ENCODE measurements at places on chromosomes 11 and 22.

GRCh38 chr22:29456211-29456671 lies 17.9 kb downstream of the RFPL1 start:
- no peak for DNase-seq

DNA sequence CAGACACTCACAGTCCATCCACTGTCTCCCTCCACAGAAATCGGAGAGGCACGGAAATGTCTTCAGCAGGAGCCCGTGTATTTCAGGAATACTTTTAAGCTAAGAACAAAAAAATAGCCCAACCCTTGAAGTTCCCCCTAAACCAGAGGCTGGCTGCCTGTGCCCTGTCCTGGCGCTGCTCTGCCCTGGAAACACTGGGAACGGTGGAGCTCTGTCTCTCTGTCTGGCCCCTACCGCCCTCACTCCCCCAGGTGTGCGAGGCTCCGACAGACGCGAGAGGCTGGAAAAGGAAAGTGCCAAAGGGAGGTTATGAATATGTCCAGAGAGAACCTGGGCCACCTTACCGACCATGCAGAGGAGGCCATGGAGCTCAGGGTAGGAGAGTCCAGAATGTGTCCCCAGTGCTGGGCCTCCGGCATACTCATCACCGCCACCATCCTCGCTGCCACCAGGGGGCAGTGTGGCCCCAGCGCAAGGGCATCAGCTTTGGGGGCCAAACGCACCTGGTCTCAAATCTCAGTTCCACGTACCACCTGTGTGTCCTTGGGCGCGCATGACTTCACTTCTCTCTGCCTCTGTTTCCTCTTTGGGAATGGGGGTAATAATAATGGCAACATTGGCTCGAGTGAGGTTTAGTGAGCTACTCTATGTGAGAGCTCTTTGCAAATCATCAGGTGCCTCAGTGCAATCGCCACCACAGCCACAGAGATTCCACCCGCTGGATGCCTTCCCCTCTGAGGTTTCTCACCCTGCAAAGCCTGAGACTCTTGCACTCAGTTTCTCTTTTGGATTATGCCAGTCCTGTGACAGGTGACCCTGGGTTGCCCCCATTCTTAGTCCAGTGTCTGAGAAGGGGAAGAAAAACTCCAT lies 10.4 kb upstream of the SLCO2B1 start:
- DNase-seq: peak; percentile 82

DNA sequence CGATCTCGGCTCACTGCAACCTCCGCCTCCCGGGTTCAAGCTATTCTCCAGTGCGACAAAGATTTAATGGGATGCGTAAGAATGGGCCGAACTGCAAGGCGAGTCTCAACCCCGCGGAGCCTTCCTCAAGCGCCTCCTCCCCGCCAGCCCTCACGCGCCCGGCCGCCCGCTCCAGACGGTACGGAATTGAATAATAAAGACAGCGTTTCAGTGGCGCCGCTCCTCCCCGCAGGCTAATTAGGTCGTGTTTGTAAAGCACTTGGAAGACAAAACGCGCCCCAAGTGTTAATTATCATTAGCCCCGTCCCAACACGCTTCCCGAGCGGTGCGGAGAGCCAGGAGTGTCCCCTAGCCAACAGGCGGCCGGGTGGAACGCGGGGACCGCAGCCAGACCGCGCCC lies 192.0 kb downstream of the BUD13 start:
- no peak for DNase-seq

GRCh38 chr11:47992959-47993820 lies 12.8 kb downstream of the PTPRJ start:
- no peak for DNase-seq

DNA sequence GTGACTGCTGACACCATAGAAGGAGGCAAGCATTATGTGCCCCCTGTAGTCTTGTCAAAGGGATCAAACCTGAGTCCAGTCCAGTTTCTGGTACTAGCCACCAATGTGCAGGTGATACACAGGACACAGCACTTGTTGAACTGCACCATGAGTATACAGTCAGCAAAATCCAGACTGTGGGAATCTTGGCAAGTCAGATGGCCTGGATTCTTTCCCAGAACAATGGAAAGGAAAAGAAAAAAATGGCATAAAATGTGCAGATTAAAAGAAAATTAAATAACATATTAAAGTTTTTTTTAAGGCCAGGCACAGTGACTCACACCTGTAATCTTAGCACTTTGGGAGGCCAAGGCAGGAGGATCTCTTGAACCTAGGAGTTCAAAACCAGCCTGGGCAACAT lies 16.8 kb downstream of the CRY2 start:
- no peak for DNase-seq

GRCh38 chr22:29060251-29060869 lies 1.3 kb downstream of the C22orf31 start:
- DNase-seq: no peak

DNA sequence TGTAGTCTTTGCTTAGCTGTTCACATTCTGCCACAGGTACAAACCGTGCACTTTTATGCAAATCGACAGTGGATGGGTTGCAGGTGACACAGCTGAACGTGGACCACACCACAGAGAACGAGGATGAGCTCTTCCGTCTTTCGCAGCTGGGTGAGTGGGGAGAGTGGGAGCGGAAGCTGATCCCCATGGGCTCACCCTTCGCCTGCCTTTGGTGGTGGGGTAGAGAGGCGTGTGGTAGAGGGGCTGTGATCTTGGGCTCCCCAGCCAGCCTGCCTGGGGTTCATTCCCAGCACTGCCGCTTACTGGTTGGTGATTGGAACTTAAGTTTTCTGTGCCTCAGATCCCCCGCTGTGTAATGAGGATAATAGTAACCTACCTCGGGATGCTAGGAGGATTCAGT lies 19.1 kb downstream of the TAB1 start:
- no peak for DNase-seq

- no peak for DNase-seq
Measured at GRCh38 chr11:71284525-71285092, 32.2 kb upstream of the SHANK2 start.

DNA sequence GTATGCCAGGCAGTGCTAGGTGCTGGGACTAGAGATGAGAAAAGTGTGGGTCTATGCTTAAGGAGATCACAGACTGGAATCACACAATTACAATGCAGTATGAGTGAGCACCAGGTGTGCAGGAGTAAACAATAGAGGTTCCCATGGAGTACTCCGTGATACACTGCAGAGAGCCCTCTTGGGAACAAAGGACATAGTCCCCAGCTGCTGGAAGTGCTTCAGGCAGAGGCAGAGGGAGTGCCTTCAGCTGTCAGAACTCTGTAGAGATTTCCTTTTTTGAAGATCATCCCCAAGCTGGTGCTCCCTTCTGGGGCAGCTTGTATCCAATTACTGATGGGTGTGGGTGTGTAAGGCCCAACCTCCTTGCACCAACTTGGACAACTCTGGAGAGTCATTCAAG lies 143.5 kb upstream of the PLET1 start:
- no peak for DNase-seq

DNA sequence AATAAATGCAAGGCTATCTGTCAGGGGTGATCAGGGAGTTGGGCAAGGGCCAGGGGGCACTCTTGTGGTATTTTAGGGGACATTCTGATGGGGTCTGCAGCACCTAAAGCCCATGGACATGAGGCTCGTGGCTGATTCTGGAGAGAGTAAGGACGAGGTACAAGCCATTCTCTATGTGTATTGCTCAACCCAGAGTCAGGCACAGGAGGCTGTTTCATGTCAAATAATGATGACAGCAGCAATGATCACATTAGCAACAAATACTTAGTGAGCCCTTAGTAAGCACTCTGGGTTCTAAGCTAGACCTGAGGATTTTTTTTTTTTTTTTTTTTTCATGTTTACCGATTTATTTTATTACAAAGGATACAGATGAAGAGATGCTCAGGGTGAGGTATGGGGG lies 83.5 kb upstream of the THY1 start:
- DNase-seq: no peak

GRCh38 chr11:45489281-45489905 lies 176.0 kb downstream of the CHST1 start:
- DNase-seq: no peak

- no peak for DNase-seq
Measured at GRCh38 chr11:76617553-76618265, 52.8 kb downstream of the LRRC32 start.

- no peak for DNase-seq
Measured at GRCh38 chr11:77726524-77726923, 88.9 kb upstream of the CLNS1A start.

- DNase-seq: no peak
Measured at GRCh38 chr11:9206496-9206895, 58.7 kb downstream of the DENND5A start.

DNA sequence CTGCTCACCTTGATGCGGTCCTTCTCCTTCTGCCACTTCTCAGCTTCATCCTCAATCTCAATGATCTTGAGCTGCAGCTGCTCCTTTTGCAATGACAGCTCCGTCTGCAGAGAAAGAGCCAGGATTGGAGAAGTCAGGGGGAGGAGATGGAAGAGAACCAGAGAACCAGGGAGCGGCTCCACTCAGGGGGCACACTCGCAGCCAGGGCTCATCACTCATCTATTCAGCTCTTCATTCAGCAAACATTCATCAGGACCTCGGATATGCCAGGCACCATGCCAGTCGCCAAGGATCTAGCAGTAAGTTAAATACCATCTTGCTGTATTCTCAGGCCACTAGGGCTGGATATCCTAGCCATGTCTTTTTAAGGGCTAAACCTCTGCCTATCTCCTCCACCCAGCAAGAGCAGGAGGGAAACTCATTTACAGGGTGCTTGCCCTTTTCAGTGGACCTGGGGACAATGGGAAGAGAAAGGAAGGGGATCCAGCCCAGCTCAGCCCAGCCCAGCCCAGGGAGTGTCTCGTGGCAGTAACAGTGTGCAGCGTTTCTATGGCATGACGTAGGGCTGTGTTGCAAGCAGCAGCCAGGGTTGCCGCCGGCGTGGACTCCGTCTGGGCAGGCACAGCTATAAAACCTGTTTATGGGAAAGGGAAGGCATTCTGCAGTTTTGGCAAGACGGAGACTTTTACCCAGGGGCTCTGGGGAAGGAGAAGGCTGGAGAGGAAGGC lies 9.4 kb downstream of the TRIM29 start:
- DNase-seq: peak; percentile 26

GRCh38 chr11:95284057-95285052 lies 53.4 kb upstream of the SESN3 start:
- no peak for DNase-seq

- DNase-seq: no peak
Measured at GRCh38 chr11:60085909-60086308, 2.6 kb upstream of the MS4A2 start.

- peak; percentile 76 for DNase-seq
Measured at GRCh38 chr22:31630331-31631329, 31.4 kb downstream of the PISD start.
